ENCODE measurements at places on chromosomes 1 and 21.

GRCh38 chr1:3372317-3372716 is 82.1 kb upstream of the ARHGEF16 start:
- no peak for DNase-seq

DNA sequence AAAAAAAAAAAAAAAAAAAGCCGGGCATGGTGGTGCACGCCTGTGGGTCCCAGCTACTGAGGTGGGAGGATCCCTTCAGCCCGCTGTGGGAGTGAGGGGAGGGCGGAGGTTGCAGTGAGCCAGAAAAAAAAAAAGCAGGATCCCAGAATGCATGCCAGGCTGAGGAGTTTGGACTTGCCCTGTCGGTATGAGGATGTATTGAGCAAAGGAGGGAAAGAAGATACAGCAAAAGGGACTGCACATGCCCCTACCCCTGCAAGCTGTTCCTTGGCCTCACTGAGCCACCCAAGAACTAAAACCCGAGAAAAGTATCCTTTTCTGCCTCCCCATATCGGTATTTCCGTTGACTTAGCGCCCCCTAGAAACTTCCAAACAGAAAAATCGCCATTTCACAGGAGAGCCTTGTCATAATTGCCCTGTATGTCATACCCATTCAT is 1.3 kb upstream of the GPATCH4 start:
- DNase-seq, result no peak

DNA sequence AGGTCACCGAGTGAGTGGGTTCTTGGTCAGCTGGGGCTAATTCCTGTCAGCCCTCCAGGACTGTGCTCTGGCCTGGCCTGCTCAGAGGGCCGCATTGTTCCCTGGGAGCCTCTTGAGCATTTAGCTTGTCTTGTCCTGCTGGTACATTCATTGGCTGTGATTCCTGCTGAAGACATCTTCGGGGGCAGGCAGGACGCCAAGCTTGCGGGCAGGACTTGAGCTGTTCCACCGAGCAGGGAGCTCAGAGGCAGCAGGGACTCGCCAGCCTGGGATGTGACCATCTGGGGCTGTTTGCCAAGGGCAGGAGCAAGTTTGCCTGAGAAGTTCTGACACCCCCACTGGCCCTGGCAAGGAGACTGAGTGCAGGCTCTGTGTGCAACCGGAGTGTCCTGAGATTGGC is 7.0 kb upstream of the SLC26A9 start:
- no peak for DNase-seq

DNA sequence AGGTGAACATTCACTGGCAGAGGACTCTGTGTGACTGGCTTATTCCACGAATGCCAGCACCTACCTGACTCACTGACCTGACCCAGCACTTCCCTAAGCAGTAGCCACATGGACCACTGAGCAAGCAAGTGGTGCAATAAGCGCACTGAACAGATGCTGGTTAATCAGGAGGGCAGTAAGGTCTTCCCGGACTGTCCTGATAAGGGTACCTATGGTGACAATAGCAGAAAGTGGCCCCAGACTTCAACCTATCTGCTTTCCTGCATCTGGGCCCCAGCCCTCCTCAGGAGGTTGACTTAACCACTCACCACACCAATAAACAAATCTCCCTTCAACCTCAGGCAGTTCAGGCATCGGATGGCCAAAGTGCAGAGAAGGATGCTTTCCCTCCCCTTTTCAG is 65.7 kb downstream of the SETD4 start:
- DNase-seq, result no peak

- DNase-seq, result no peak
Measured at GRCh38 chr1:5597171-5597850, 394.9 kb downstream of the NPHP4 start.

GRCh38 chr1:66747501-66747900 is 4.8 kb upstream of the DYNLT5 start:
- DNase-seq, result no peak

- DNase-seq, result peak; percentile 48
Measured at GRCh38 chr1:234972411-234973191, 156.0 kb downstream of the TOMM20 start.

DNA sequence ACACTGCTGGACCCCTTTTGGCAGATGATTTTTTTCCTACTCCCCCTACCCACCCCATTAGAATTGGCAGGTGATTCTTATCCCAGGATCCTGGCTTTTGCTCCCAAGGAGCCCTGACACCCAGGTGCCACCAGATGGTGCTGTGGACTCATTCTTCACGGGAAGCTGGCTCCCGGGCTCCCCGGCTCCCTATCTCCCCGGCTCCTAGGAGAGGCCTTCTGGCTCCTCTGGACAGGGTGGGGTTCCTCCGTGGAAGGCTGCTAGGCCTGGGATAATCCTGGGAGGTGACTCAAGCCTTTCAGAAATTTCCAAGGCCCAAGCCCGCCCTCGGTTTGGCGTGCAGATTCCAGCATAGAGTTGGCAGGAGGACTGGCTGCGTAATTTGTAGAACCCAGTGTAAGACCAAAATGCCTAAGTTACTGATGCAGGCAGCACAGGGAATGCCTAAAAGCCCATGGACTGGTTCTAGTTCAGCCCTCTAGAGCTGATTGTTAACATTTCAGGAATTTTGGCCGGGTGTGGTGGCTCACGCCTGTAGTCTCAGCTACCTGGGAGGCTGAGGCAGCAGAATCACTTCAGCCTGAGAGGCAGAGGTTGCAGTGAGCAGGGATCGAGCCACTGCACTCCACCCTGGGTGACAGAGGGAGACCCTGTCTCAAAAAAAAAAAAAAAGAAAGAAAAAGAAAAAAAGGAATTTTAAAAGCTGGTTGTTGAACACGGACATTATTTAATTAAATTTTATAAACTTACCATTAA is 6.8 kb upstream of the BSDC1 start:
- DNase-seq, result peak; percentile 24

DNA sequence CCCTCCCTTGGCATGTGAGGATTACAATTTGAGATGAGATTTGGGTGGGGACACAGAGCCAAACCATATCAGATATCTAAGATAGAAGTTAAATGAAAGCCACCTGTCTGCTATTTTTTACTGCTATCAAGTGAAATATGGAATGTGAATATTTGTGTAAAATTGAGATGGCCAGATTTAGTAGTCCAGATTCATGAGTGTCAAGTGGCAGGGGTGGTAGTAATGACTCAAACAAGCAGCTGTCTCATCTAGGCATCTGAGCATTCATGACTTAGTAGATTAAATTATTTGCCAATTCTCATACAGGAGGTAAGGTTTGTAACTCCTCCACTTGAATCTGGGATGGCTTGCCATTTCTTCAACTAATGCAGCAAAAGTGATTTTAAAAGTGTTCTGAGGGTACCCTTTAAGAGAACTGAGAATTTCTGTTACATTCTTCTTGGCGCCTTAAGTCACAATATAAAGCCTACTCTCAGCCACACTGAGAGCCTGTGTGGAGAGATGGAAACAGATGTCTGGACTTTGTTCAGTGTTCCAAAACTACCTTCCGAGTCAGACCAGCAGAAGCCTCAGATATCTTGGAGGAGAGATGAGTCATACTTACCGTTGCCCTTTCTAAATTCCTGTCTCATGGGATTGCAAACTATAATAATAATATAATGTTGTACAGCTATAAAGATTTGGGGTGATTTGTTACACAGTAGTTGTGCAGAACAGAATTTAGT is 1065.6 kb upstream of the TMPRSS15 start:
- no peak for DNase-seq

GRCh38 chr1:16022393-16022792 is 557 bp downstream of the CLCNKA start:
- no peak for DNase-seq

- DNase-seq, result no peak
Measured at GRCh38 chr1:30108186-30108585, 615.2 kb downstream of the MATN1 start.

GRCh38 chr1:210373878-210374599 is 45.3 kb downstream of the HHAT start:
- peak; percentile 77 for DNase-seq

DNA sequence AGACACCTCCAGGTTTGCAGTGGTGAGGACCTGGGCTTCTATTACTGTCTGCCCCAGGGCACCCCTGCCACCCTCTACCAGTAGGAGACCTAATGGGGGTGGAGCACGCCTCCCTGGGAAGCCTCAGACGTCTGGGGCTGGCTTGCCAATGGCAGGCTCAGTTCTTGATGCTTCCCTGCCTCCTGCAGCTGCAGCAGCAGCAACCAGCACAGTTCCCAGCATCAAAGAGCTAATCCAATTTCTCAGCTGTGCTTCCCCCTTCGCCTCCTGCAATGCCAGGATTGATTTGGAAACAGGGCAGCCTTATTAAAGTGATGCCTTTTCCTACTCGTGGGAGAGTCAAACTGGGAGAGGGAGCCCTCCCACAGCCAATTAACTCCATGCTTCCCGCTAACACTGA is 8.2 kb downstream of the SYT2 start:
- DNase-seq, result no peak

GRCh38 chr1:90712915-90713730 is 4.0 kb downstream of the BARHL2 start:
- DNase-seq, result no peak

DNA sequence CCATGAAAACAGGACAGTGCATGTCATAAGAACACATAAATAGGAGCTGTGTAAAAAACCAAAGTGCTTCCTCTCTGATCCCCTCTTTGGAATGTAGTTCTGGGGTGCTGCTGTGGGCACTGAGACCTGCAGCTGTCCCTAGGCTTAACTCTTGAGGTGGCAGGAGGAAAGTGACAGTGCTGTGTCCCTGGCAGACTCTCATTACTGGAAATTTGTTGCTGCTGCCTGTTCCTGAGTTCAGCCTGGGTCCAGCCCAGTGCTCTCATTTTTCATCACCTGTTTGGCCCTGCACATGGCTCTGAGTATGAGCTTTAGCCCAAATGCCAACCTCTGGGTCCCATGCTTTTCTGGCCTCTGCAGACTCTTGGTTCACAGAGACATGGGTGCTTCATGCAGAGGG is 329.3 kb downstream of the DSCAM start:
- no peak for DNase-seq

GRCh38 chr1:116002781-116003420 is 26.6 kb downstream of the SLC22A15 start:
- no peak for DNase-seq

- peak; percentile 59 for DNase-seq
Measured at GRCh38 chr21:44792702-44793591, 8.7 kb downstream of the UBE2G2 start.

DNA sequence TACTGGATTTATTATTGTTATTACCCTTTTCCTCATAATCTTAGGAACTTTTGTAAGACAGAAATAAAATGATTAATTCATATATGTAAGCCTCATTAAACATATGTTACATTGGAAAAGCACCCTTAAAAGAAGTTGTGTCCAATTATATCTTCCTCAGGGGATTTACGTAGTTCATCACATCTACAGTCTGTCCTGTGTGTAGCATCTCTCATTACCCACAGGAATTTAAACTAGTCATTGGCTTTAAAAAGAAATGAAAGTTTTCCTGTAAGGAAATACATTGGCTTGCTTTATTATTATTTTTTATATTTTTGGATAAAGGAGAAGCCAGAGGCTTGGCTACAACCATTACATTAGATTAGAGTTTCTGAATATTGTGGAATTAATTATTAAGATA is 56.1 kb downstream of the SWT1 start:
- no peak for DNase-seq

GRCh38 chr1:225691861-225692516 is 39.1 kb upstream of the ENAH start:
- no peak for DNase-seq

- no peak for DNase-seq
Measured at GRCh38 chr1:6738987-6739676, 37.5 kb upstream of the DNAJC11 start.

- no peak for DNase-seq
Measured at GRCh38 chr1:117812869-117813511, 116.4 kb downstream of the GDAP2 start.

All from central memory CD4-positive, alpha-beta T cell (primary cell).